ENCODE measurements at places on chromosomes 5 and 9. TPM values are rescaled to one million over a fixed set of nuclear protein-coding genes. Genes with fewer than 3 reads are reported as not detected.

- no peak for DNase-seq
Observed at GRCh38 chr5:6902597-6902996, 189.4 kb downstream of the TENT4A start.

DNA sequence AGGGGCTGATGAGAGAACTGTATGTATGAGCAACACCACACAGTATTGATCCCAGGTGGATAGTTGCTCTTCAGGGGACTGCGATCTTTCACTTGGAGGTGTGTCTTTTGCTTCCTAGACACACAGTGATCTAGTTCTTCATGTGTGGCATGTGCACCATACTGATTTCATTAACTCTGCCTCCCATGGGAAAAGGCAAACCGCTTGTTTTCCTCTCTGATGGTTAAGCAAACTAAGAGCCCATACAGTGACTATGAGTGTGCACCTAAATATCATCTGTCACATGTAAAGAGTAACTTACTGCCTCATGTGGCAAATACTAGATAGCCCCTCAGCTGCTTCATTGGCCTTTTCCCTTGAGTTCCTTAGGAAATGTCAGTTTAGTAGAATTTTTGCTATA lies 147.3 kb downstream of the TLE4 start:
- no peak for DNase-seq

DNA sequence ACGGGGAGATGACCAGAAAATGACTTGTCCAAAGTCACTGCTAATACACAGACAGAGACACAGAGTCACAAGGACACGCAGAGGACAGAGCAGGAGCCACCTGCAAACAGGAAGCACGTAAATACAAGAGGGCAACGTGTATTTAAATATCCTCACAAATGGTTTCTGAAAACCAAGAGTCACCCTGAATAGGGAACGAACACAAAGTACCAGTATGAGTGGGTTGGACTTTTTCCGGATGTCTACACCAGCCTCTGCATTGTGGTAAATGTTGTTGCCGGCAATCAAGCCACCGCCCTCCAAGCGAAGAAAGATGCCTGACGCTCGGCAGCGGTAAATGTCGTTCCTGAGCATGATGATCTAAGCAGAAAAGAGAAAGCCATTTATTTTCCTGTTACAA lies 44.5 kb downstream of the FBXO10 start:
- no peak for DNase-seq

GRCh38 chr9:137301081-137301947 lies 757 bp downstream of the NRARP start:
- no peak for DNase-seq

Gene AMBP
- 2.2 TPM for polyA plus RNA-seq

Gene GCNT4
- polyA plus RNA-seq = 15.4 TPM

Gene PLK2
- 243 TPM for polyA plus RNA-seq
